Glutamatergic neuron (in vitro differentiated cells): ENCODE measurements at places on chromosomes 5 and 9.

DNA sequence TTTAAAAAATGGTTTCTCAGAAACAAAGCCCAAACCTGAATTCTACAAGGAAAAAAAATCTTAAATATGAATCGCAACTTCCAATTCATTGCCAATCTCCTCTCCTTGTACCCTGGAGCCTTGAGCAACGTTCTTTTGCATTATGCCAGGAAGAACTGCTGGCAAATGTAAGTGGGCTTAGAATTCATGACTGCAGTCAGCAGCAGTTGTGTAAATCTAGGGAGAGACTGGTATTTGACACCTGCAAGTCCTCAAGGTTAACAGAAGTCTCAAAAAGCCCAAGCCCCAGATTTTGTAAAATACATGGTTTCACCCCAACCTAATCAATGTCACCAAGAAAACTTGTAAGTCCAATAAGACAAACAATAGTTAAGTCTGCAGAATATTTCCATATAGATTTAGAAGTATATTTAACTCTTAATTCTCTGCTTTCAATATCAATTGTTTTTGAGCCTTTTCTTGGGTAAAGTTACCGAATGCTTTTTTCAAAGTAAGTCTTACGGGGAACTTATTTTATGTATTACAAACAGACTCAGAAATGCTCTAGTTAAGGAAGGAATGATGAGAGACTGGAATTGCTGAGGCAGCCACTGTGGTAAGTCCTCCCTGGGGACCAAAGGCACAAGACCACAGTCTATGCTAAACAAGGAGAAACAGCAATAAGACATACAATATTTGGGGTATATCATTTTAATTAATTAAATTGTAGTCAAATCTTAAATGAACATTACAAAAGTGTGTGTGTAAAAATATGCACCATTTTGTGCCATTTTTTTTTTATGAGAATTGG lies 31.3 kb downstream of the ELL2 start:
- DNase-seq = peak; percentile 33

- DNase-seq = no peak
Observed at GRCh38 chr9:71119746-71120145, 1.7 kb downstream of the TRPM3 start.

DNA sequence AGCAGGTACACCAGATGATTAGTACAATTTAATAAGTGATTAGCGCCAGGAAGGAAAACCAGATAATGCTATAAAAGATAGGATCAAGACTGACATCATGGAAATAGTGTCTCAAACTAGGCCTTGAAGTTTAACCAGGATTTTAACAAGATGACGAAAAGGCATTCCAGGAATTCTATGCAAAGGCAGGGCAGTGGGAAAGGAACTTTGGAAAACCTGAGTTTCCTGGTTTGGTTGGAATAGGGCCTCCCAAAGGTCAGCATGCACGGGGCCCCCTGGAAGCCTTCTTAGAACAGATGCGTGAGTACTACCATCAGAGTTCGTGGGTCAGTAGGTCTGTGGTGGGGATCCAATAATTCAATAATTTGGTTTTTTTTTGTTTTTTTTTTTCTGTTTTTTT lies 935.2 kb upstream of the DMAC1 start:
- DNase-seq = no peak

DNA sequence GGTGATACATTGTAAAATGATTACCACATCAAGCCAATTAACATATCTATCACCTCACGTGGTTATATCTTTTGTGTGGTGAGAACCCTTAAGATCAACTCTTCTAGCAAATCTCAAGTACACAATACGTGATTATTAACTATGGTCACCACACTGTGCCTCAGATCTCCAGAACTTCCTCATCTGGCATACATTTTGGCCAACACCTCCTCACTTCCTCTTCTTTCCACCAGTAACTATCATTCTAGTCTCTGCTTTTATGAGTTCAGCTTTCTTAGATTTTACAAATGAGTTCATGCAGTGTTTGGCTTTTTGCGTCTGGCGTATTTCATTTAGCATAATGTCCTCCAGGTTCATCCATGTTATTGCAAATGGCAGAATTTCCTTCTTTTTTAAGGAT lies 35.8 kb downstream of the PRKACG start:
- DNase-seq = no peak

DNA sequence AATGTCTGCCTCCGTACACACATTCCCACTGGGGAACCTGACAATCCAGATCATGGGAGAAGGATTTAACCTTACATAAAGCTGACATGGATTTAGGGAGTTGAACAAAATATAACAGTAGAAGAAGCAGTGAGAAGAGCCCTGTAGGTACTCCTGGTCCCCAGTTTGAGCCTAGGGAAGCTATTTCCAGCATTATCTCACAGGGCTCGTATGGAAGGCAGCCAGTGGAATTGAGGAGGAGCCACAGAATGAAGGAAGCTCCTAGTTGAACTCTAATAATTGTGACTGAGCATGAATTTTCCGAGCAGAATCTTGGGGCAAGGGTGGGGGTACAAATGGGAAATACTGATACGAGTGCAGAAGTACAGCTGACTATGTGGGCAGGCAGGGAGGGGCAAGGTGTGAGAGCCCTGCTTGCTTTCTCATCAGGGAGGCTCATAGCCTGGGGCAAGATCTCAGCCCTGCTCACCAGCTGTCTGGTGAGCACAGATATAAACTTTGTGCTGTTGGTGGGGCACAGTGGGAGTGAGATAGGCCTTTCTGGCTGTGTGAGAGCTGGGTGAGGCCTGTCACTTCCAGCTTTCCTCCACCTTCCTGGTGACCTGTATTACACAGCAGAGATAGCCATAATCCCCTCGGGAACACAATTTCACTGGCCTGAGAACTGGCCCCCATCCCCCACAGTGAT lies 290.7 kb upstream of the IL12B start:
- no peak for DNase-seq

- DNase-seq = no peak
Observed at GRCh38 chr5:143239882-143240518, 163.5 kb downstream of the NR3C1 start.

DNA sequence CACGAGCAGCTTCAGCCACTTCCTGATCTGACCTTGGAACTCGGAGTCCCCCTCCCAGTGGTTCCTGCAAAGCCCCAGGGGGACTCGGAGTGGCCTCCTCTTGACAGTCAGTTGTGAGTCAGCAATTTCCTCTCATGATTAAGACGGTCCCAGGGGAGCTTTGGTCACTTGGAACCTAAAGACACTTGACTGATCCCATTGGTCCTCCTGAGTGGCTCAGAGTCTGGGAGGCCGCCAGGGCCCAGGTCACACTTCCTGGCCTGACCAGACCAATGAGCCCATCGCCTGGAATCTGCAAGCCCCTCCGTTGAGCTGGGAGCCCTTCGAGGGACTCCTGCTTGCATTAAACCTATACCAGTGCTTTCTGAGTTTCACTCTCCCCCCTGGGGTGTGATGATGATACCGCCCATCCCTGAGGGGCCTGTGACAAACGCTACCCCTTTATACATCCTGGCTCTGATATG lies 29.1 kb downstream of the TSPAN17 start:
- no peak for DNase-seq

DNA sequence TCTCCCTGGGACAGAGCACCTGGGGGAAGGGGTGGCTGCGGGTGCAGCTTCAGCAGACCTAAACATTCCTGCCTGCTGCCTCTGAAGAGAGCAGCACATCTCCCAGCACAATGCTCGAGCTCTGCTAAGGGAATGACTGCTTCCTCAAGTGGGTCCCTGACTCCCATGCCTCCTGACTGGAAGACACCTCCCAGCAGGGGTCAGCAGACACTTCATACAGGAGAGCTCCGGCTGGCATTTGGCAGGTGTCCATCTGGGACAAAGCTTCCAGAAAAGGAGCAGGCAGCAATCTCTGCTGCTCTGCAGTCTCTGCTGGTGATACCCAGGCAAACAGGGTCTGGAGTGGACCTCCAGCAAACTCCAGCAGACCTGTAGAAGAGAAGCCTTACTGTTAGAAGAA lies 77.2 kb downstream of the SLCO6A1 start:
- DNase-seq = no peak

DNA sequence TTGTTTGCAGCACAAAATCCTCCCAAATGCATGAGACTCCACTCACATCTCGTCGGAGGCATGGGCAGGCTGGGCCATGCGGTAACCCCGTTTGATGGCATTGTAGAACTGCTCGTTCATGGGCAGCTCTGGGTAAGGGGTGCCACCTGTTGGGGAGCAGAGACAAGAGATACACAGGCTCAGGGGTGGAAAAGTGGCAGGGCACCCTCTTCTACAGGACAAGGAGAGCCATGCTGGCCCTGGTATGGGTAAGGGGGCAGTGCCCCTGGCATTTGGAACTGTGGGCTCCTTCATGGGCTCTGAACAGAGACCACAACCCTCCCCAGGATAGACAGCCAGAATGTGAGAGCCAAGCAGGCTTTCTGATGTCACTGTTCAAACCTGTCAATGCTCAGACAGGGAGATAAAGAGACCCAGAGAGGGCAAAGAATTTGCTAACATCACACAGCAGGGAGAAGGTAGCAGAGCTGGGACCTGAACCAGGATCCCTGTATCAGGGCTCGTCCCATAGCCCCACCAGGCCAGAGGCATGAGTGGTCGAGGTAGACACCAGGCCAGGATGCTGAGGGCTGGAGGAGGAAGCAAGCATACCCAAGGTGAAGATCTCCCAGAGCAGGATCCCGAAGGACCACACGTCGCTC lies 33.2 kb upstream of the CSF1R start:
- DNase-seq = no peak

- DNase-seq = no peak
Observed at GRCh38 chr5:142737179-142737578, 33.0 kb upstream of the ARHGAP26 start.
